ENCODE measurements at places on chromosomes 12 and 14. TPM values are rescaled to one million over a fixed set of nuclear protein-coding genes. Genes with fewer than 3 reads are reported as not detected.

DNA sequence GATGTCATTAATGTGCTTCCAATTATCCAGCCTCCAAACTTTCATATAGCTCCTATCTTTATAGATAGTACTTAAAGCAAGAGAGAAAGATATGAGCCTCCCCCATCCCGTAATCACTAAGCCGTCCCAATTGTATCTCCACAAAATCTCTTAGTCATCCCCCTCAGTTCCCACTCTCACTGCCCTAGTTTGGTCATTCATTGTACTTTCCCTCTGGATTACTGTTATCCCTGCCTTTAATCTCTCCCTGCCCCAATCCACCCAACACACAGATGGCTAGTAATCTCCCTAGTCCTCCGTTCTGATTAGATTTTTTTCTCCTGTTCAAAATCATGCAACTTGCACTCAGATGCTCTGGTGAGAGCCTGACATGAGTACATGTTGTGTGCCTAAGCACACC, 5.4 kb upstream of the BCAT1 start:
- no peak for DNase-seq
- H3K4me1 ChIP-seq, result peaks cover 22% of the 10 kb centered on the region
- H3K27ac ChIP-seq, result no peak overlapping the region
- no peaks in the 10 kb centered on the region for H3K36me3 ChIP-seq

DNA sequence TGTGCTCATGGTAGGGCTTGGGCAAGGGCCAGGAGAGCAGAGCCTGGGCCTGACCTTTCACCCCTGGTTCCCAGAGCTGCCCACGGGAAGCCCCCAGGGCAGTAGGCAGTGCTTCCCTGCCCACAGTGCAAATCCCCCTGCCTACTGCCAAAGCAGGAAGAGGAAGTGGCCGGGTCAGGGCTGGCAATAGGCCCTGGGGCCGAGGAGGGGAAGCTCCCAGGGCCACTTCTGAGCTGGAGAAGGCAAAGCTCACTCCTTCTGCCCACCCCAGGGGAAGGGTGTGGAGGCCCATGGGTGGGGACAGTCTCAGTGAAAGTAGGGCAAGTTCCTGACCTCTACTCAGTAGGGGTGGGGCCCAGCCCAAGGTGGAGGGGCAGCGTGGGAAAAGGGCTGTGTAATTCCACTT, 5.4 kb upstream of the NR4A1 start:
- H3K27ac ChIP-seq, result no peak overlapping the region
- H3K27me3 ChIP-seq, result peaks cover 29% of the 10 kb centered on the region
- no peak overlapping the region for H3K4me3 ChIP-seq
- peaks cover 5% of the 10 kb centered on the region for H3K4me1 ChIP-seq
- no peaks in the 10 kb centered on the region for H3K36me3 ChIP-seq

- DNase-seq, result no peak
- no peaks in the 10 kb centered on the region for H3K36me3 ChIP-seq
- peaks cover 6% of the 10 kb centered on the region for H3K4me1 ChIP-seq
- no peak overlapping the region for H3K27ac ChIP-seq
- no peaks in the 10 kb centered on the region for H3K27me3 ChIP-seq
Measured at GRCh38 chr14:95496111-95496681, 20.3 kb downstream of the SYNE3 start.

- no peaks in the 10 kb centered on the region for H3K27me3 ChIP-seq
- no peaks in the 10 kb centered on the region for H3K36me3 ChIP-seq
- no peaks in the 10 kb centered on the region for H3K4me1 ChIP-seq
- no peak for DNase-seq
Measured at GRCh38 chr12:32030676-32031075, 71.5 kb downstream of the RESF1 start.

- H3K27me3 ChIP-seq, result peaks cover 26% of the 10 kb centered on the region
- H3K27ac ChIP-seq, result no peak overlapping the region
- no peaks in the 10 kb centered on the region for H3K36me3 ChIP-seq
- peaks cover 5% of the 10 kb centered on the region for H3K4me1 ChIP-seq
- DNase-seq, result no peak
Measured at GRCh38 chr14:80003138-80003537, 208.2 kb downstream of the DIO2 start.

DNA sequence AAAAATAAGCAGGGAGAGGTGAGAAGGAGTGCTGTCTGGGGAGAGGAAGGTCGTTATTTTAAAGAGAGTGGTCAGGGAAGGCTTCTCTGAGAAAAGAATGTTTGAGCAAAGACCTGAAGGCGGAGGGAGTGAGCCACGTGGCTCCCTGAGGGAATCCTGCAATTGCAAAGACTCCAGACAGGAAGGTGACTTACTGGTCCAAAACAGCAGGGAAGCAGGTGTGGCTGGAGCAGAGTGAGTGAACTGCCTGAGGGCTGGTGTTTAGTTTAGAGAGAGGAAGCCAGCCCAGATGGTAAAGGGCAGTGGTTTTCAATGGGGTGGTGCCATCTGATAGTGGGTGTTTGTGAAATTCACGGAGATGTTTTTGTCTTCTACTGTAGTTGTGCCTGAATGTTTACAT, 58.8 kb upstream of the LTA4H start:
- H3K4me1 ChIP-seq, result no peaks in the 10 kb centered on the region
- no peak for DNase-seq
- H3K36me3 ChIP-seq, result no peaks in the 10 kb centered on the region
- H3K27ac ChIP-seq, result no peak overlapping the region
- no peak overlapping the region for H3K4me3 ChIP-seq

GRCh38 chr12:71425568-71426299, 13.9 kb upstream of the LGR5 start:
- no peak for DNase-seq
- no peaks in the 10 kb centered on the region for H3K4me1 ChIP-seq
- no peaks in the 10 kb centered on the region for H3K36me3 ChIP-seq
- no peak overlapping the region for H3K4me3 ChIP-seq
- no peaks in the 10 kb centered on the region for H3K27me3 ChIP-seq

Gene ANAPC5
- 190 TPM for total RNA-seq

DNA sequence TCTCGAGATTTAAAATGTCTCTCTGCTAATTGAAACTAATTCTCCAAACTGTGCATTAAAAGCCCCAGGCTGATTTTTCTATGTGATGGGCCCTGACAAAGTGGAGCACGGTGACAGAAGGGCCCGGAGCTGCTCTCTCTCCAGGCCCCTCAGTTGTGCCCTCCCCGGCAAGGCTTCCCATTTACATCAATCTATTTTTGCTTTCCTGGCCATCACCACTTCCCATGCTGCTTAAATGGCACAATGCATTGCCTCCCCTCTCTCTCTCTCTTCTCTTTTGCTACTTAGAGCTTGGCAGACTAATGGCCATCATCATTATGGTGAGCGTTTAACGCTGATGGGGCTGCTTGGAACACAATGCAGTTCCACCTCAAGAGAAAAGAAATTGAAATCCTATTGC, 270.7 kb upstream of the DIO3 start:
- H3K27ac ChIP-seq, result no peak overlapping the region
- H3K27me3 ChIP-seq, result no peaks in the 10 kb centered on the region
- no peak overlapping the region for H3K4me3 ChIP-seq
- DNase-seq, result no peak

- no peak overlapping the region for H3K4me3 ChIP-seq
- no peak overlapping the region for H3K27ac ChIP-seq
- H3K36me3 ChIP-seq, result no peaks in the 10 kb centered on the region
- DNase-seq, result no peak
Measured at GRCh38 chr12:46944088-46944487, 118.3 kb upstream of the SLC38A4 start.

Gene LRP1
- total RNA-seq, result 13.9 TPM

GRCh38 chr12:53185582-53186153, 4.9 kb upstream of the CSAD start:
- peaks cover 5% of the 10 kb centered on the region for H3K36me3 ChIP-seq
- no peak overlapping the region for H3K4me3 ChIP-seq
- peaks cover 22% of the 10 kb centered on the region for H3K4me1 ChIP-seq
- H3K27me3 ChIP-seq, result no peaks in the 10 kb centered on the region
- DNase-seq, result no peak

- no peaks in the 10 kb centered on the region for H3K4me1 ChIP-seq
- H3K4me3 ChIP-seq, result no peak overlapping the region
- no peaks in the 10 kb centered on the region for H3K27me3 ChIP-seq
- no peaks in the 10 kb centered on the region for H3K36me3 ChIP-seq
Measured at GRCh38 chr12:82507686-82508085, 149.4 kb downstream of the METTL25 start.

DNA sequence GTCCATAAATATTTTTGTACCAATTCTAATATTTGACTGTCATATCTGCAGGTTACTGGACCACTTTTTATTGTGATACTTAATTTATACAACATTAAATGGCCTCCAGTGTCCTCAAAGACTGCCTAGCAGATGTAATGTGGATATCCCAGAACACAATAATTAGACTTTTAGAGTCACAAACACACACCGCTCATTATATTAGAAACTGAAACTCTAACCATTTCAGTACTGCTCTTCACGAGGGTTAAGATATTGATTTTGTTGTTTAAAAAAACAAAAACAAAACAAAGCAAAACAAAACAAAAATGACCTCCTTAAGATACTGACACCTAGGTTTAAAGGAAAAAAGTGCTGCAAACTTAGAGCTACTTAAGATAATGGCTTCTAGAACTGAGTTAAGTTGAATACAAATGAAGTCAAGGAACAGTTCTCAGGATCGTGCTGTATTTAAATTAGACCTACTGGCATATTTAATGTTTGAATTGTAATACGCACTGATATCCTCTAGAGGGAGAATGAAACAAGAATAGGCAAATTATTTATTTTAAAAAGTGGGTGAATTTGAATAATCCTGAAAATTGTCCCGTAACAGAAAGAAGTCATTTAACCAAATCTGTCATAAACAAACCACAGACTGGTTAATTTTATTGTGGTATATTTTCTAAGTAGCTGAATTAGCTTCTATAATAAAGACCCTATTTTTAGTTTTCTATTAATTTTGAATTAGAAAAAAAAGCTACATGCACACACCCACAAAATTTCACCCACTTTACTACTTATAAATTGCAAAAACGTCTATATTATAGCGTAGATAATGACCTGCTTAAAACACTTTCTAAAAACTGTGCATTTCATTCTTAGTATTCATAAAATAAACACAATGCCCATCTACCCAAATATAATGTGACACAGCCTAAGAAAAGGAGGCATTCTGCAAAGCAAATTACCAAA, 395.2 kb upstream of the DCN start:
- H3K27me3 ChIP-seq, result no peaks in the 10 kb centered on the region
- no peak for DNase-seq
- no peak overlapping the region for H3K4me3 ChIP-seq
- no peaks in the 10 kb centered on the region for H3K36me3 ChIP-seq

- H3K4me1 ChIP-seq, result no peaks in the 10 kb centered on the region
- no peak overlapping the region for H3K4me3 ChIP-seq
- peak; percentile 57 for DNase-seq
- H3K27ac ChIP-seq, result no peak overlapping the region
Measured at GRCh38 chr12:9634177-9634803, 26.6 kb upstream of the KLRB1 start.

GRCh38 chr14:45867046-45867894, 614.3 kb upstream of the MIS18BP1 start:
- H3K27me3 ChIP-seq, result no peaks in the 10 kb centered on the region
- H3K27ac ChIP-seq, result no peak overlapping the region
- no peak overlapping the region for H3K4me3 ChIP-seq
- H3K36me3 ChIP-seq, result no peaks in the 10 kb centered on the region
- no peaks in the 10 kb centered on the region for H3K4me1 ChIP-seq

GRCh38 chr12:89040146-89040964, 311.9 kb downstream of the DUSP6 start:
- no peaks in the 10 kb centered on the region for H3K27me3 ChIP-seq
- DNase-seq, result no peak
- H3K4me3 ChIP-seq, result no peak overlapping the region
- H3K36me3 ChIP-seq, result no peaks in the 10 kb centered on the region
- H3K4me1 ChIP-seq, result peaks cover 4% of the 10 kb centered on the region

Gene PTGDR
- 0.58 TPM for total RNA-seq

DNA sequence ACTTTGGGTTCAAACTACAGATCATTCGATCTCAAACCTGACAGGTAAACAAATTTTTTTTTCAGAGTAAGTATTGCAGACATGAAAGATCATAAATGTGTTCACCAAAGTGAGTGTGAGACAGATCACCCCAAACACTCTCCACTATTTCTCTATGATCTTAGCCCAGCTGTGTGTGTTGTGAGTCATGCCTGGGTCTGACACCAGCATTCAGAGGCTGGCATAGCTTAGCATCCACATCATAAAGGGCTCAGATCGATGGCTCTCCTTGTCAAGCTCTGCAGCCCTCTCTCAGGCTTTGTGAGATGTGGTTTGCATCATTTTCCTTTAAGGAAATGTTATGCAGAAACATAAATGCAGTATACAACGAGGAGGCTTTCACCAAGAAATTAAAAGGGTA, 164.9 kb downstream of the ETV6 start:
- no peak overlapping the region for H3K4me3 ChIP-seq
- no peaks in the 10 kb centered on the region for H3K36me3 ChIP-seq

GRCh38 chr14:50039734-50040400, 76.5 kb downstream of the VCPKMT start:
- no peaks in the 10 kb centered on the region for H3K27me3 ChIP-seq
- H3K27ac ChIP-seq, result no peak overlapping the region
- H3K36me3 ChIP-seq, result no peaks in the 10 kb centered on the region
- H3K4me3 ChIP-seq, result no peak overlapping the region
- H3K4me1 ChIP-seq, result no peaks in the 10 kb centered on the region
- DNase-seq, result no peak

- H3K4me3 ChIP-seq, result no peak overlapping the region
- H3K27me3 ChIP-seq, result peaks cover 17% of the 10 kb centered on the region
- DNase-seq, result no peak
- H3K36me3 ChIP-seq, result no peaks in the 10 kb centered on the region
- H3K4me1 ChIP-seq, result no peaks in the 10 kb centered on the region
- H3K27ac ChIP-seq, result no peak overlapping the region
Measured at GRCh38 chr12:113090740-113091139, 34.2 kb downstream of the DTX1 start.

- peaks cover 9% of the 10 kb centered on the region for H3K4me1 ChIP-seq
- H3K4me3 ChIP-seq, result no peak overlapping the region
- H3K36me3 ChIP-seq, result no peaks in the 10 kb centered on the region
- H3K27ac ChIP-seq, result no peak overlapping the region
- no peak for DNase-seq
Measured at GRCh38 chr12:118346895-118347294, 25.8 kb downstream of the TAOK3 start.

DNA sequence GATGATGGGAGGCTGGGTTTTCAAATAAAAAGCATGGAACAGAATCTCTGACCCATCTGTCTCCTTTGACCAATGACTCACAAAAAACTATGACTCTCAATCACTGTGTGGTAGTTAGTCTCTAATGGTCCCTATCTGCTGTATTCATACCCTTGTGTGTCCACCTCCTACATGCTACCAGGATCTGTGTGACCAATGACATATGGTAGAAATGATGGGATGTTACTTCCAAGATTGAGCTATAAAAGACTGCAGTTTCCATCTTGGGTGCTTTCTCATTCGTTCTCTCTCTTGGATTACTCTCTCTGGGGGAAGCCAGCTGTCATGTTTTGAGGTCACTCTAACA, 144.7 kb upstream of the BTG1 start:
- DNase-seq, result no peak
- peaks cover 14% of the 10 kb centered on the region for H3K4me1 ChIP-seq
- H3K36me3 ChIP-seq, result no peaks in the 10 kb centered on the region

DNA sequence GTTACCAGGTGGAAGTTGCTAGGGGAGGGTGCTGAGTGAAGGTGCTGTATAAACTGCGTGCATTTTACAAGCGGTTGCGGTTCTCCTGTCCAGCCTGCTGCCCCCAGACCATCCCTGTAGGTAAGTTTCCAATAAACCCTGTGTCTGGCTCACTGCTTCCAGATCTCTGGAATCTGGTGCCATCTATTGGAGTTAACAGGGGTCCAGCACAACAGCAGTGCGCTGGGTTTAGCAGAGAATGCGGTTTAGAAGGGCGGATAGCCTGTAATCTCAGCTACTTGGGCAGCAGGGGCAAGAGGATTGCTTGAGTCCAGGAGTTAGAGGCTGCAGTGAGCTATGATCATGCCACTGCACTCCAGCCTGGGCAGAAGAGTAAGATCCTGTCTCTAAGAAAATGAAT, 4.9 kb downstream of the AACS start:
- no peaks in the 10 kb centered on the region for H3K36me3 ChIP-seq
- H3K4me1 ChIP-seq, result peaks cover 11% of the 10 kb centered on the region
- H3K27ac ChIP-seq, result no peak overlapping the region
- no peaks in the 10 kb centered on the region for H3K27me3 ChIP-seq
- peak; percentile 62 for DNase-seq

Measured in neural progenitor cell (in vitro differentiated cells).